ENCODE measurements at places on chromosomes 6 and 20. TPM values are rescaled to one million over a fixed set of nuclear protein-coding genes. Genes with fewer than 3 reads are reported as not detected.

NKAIN4 gene
- not detected for total RNA-seq

SLCO4A1 gene
- total RNA-seq = 79.4 TPM

RAB5IF gene
- 108 TPM for total RNA-seq

AIF1 gene
- total RNA-seq = 177 TPM

GRCh38 chr20:44768256-44768655 lies 22.6 kb downstream of the KCNK15 start:
- DNase-seq = no peak
- no peak overlapping the region for H3K27ac ChIP-seq
- peaks cover 15% of the 10 kb centered on the region for H3K27me3 ChIP-seq
- no peaks in the 10 kb centered on the region for H3K36me3 ChIP-seq
- no peak overlapping the region for H3K4me3 ChIP-seq

- H3K4me1 ChIP-seq = no peaks in the 10 kb centered on the region
- no peaks in the 10 kb centered on the region for H3K36me3 ChIP-seq
- H3K4me3 ChIP-seq = no peak overlapping the region
- DNase-seq = no peak
- H3K27ac ChIP-seq = no peak overlapping the region
Observed at GRCh38 chr6:113699239-113699638, 157.9 kb upstream of the MARCKS start.

GRCh38 chr6:24994812-24995211 lies 59.1 kb upstream of the RIPOR2 start:
- no peak for DNase-seq
- H3K4me1 ChIP-seq = peaks cover 64% of the 10 kb centered on the region
- no peaks in the 10 kb centered on the region for H3K27me3 ChIP-seq
- peak overlapping the region; percentile 23 for H3K27ac ChIP-seq
- no peak overlapping the region for H3K4me3 ChIP-seq

- H3K4me1 ChIP-seq = no peaks in the 10 kb centered on the region
- H3K36me3 ChIP-seq = no peaks in the 10 kb centered on the region
- no peak for DNase-seq
- H3K27ac ChIP-seq = no peak overlapping the region
- peaks cover 8% of the 10 kb centered on the region for H3K27me3 ChIP-seq
Observed at GRCh38 chr6:40735521-40735920, 148.4 kb upstream of the LRFN2 start.

DNA sequence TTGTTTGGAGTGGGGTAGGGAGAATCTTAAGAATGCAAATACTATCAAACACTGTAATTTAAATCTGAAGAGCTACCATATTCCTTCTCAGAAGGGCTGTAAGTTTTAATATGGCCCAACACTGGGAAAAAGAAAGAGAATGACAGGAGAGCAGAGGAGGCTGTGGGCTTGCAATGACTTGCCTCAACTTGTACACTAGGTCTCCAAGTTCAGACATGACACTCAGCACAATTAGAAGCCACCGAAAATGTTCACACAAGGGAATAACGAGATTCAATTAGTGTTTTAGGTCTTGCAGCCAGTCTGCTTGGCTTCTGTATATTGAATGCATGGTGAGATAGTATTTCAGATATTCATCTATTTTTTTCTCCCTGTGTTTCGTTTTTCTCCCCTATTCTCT lies 89.4 kb downstream of the HS3ST5 start:
- H3K27ac ChIP-seq = no peak overlapping the region
- H3K36me3 ChIP-seq = no peaks in the 10 kb centered on the region
- H3K27me3 ChIP-seq = no peaks in the 10 kb centered on the region
- H3K4me3 ChIP-seq = no peak overlapping the region
- no peaks in the 10 kb centered on the region for H3K4me1 ChIP-seq
- DNase-seq = no peak

- DNase-seq = no peak
- no peaks in the 10 kb centered on the region for H3K27me3 ChIP-seq
- no peaks in the 10 kb centered on the region for H3K36me3 ChIP-seq
- no peak overlapping the region for H3K27ac ChIP-seq
- H3K4me3 ChIP-seq = no peak overlapping the region
Observed at GRCh38 chr6:69261010-69261409, 535.8 kb downstream of the LMBRD1 start.

DNA sequence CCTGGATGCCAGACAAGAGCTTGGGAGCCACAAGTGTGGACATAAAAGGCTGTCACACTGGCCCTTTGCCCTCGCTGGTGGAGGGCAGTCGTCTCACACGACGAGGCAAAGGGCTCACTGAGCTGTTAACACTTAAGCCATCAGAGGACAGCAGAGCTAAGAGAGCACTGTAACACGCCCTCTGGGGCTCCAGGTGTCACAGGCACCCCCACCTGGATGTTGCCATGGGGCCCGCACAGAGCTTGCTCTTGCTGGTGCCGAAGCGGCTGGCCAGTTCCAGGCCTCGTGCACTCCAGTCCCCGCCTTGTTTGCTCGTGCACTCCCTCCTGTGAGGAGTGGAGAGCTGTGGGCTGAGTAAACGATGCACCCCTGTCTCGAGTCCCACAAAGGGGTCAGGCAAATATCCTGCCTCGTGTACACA lies 37.4 kb downstream of the SLC35D3 start:
- no peak overlapping the region for H3K27ac ChIP-seq
- no peaks in the 10 kb centered on the region for H3K36me3 ChIP-seq
- H3K4me3 ChIP-seq = no peak overlapping the region
- H3K27me3 ChIP-seq = peaks cover 25% of the 10 kb centered on the region

DNA sequence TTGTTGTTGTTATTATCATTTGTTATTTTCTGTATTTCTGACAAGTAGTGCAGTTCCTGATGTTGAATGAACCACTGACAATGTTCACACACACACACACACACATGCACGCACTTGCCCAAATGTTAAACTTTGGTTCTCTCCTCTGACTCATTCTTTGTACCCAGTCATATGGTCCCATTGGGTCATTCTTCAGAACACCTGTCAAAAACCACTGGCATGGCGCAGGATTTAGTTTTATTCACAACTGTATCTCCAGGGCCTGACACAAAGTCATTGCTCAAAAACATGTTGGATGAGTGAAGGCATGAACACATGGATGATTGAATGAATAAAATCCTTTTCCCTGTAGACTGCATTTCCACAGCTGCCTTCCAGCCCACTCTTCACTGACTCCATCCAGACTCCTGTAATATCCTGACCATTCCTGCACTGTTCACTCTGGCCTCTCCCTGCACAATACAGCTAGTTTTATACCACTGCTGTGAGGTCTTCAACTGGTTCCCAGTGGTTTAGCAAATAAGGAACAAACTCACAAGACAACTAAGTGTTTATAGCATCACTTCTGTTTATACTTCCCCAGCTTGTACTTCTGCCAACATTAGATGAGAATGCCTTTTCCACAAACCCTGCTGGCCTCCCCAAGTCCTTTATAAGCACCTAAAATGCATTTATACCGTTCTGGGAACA lies 6.9 kb upstream of the CST11 start:
- no peak overlapping the region for H3K4me3 ChIP-seq
- peaks cover 8% of the 10 kb centered on the region for H3K27me3 ChIP-seq
- peaks cover 26% of the 10 kb centered on the region for H3K4me1 ChIP-seq
- no peak for DNase-seq
- H3K27ac ChIP-seq = no peak overlapping the region

- peaks cover 63% of the 10 kb centered on the region for H3K4me1 ChIP-seq
- H3K27me3 ChIP-seq = no peaks in the 10 kb centered on the region
- peak overlapping the region; percentile 75 for H3K27ac ChIP-seq
- peaks cover 77% of the 10 kb centered on the region for H3K36me3 ChIP-seq
- peak; percentile 57 for DNase-seq
Observed at GRCh38 chr20:431012-431904, 23.2 kb downstream of the RBCK1 start.

DNA sequence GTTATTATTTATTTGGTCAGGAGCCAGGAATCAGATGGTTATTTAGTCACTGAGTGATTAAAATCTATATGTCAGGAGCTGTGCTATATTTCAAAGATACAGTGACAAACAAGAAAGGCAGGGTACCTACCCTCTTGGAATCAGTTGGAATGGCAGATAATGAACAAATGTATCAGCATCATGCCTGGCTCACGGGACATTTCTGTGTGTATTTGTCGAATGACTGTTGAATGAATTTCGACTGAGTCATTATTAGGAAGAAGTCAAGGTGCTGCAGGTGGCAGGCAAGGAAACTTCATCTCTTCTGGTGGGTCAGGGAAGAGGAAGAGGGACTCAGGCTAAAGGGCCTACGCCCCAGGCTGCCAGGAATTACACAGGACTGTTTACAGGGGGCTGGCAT lies 13.6 kb downstream of the PKIG start:
- H3K36me3 ChIP-seq = no peaks in the 10 kb centered on the region
- H3K27me3 ChIP-seq = peaks cover 1% of the 10 kb centered on the region
- no peak overlapping the region for H3K27ac ChIP-seq

DNA sequence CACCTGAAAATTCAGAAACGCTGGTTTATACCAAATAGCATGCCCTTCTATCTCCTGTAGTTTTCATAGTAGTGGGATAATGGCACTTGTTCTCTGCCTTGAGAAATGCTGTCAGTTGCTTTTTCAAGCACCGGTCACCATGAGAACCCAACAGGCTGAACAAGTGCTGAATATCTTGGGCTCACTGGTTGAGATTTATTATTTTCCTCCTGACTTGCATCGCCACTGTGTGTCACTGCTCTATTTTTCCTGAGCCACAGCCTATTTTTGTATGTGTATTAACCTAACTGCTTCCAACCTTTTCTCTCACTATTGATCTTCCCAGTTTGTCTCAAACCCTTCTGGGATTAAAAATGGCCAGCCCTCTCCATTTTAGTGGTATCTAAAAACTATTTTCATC lies 71.9 kb downstream of the OPN5 start:
- H3K27ac ChIP-seq = no peak overlapping the region
- no peak for DNase-seq

DNA sequence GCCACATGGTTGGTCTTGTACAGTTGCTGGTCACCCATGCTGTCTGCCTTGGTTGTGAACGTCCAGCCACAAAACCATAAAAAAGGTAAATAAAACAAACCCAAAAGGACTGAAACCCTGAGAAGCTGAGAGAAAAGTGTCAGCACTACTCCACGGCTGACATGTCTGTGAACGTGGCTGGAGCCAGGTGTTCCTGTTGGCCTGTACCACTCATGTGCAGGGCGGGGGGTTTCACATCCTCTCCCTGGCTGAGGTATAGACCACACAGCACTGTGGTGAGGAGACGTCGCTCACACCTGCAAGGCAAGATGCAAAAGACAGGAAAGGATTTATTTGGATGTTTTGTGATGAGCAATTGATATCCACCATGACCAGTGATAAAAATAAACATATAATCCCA lies 51.9 kb upstream of the MRPS10 start:
- H3K4me1 ChIP-seq = peaks cover 24% of the 10 kb centered on the region
- no peaks in the 10 kb centered on the region for H3K27me3 ChIP-seq
- peak; percentile 81 for DNase-seq
- peaks cover 25% of the 10 kb centered on the region for H3K36me3 ChIP-seq

DNA sequence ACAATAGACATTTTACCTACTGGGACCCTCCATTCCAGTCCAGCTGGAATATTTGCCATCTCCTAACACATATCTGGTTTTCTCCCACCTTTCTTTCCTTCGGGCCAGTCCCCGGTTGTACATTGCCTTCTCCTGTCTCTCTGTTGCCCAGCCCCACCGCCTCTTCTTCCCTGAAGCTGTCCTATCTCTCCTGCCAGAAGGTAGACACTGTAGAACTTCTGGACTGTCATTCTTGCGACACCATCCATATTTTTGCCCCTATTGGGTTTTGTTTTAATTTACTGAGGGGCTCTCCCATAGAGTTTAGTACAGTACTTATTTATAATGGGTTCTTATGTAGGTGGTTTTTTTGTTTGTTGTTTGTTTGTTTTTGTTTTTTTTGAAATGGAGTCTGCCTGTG lies 4.9 kb downstream of the PTK7 start:
- no peak for DNase-seq
- no peaks in the 10 kb centered on the region for H3K36me3 ChIP-seq
- no peak overlapping the region for H3K4me3 ChIP-seq
- H3K4me1 ChIP-seq = peaks cover 8% of the 10 kb centered on the region
- no peak overlapping the region for H3K27ac ChIP-seq

DNA sequence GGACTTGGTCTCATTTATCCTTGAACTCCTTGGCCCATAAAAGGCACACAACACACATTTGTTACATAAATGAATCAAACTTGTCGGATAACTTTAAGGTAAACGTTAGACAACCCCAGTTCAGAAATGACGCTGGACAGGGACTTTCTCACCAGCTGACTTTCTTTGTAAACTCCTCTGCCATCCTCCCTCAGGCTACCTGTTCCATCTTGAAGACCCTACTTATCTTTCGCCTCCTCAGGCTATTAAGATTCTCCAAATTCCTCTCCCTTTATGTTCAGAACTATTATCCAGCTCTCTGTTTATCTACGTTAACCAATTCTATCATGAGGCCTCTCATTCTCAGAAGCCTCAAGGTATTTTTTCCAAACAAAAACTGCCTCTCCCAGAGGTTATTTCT lies 47.7 kb upstream of the KIF16B start:
- H3K27ac ChIP-seq = no peak overlapping the region
- no peaks in the 10 kb centered on the region for H3K36me3 ChIP-seq
- H3K4me1 ChIP-seq = no peaks in the 10 kb centered on the region
- H3K27me3 ChIP-seq = no peaks in the 10 kb centered on the region
- H3K4me3 ChIP-seq = no peak overlapping the region

DNA sequence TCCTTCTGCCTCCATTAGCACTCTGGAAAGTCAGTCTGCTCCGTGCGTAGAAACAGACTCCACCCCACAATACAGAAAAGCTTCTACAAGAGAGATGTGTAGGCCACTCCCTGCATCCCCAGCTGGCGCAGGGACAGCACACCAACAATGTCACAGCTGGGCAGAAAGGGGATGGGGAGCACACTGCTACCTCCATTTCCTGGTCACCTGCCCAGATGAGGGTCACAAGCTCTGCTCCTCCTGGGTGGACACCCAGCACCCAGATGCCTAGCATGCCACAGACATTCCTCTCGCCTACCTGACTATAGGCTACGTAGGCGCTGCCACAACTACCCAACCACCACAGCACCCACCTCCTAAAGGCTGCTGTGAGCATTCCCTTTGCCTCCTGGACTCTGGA lies 12.2 kb downstream of the BEND3 start:
- H3K27ac ChIP-seq = no peak overlapping the region
- no peaks in the 10 kb centered on the region for H3K36me3 ChIP-seq
- no peak for DNase-seq
- no peaks in the 10 kb centered on the region for H3K4me1 ChIP-seq
- H3K4me3 ChIP-seq = no peak overlapping the region

DNA sequence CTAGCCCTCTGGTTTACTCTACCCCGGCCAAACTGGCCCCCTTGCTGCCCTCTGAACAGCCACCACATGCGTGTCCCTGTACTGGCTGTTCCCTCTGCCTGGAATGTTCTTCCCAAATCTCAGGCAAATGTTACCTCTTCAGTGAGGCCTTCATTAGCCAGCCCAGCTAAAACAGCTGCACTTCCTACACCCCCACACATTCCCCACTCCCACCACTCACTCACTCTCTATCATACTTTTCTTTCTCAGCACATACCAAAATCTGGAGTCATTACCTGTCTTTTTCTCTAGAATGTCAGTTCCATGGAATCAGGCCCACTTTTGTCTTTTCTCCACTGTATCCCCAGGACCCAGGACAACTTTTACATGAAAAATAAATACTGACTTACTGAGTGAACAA lies 401.2 kb upstream of the SULF2 start:
- H3K4me3 ChIP-seq = no peak overlapping the region
- no peaks in the 10 kb centered on the region for H3K27me3 ChIP-seq
- H3K36me3 ChIP-seq = no peaks in the 10 kb centered on the region
- no peak for DNase-seq
- no peaks in the 10 kb centered on the region for H3K4me1 ChIP-seq
- H3K27ac ChIP-seq = no peak overlapping the region

- H3K4me1 ChIP-seq = no peaks in the 10 kb centered on the region
- H3K27ac ChIP-seq = no peak overlapping the region
- no peak overlapping the region for H3K4me3 ChIP-seq
- H3K36me3 ChIP-seq = no peaks in the 10 kb centered on the region
- DNase-seq = no peak
Observed at GRCh38 chr6:62746161-62746560, 460.1 kb upstream of the KHDRBS2 start.
